Activated T-cell treated with anti-CD3 and anti-CD28 coated beads, Interleukin-2, amount 50 U/mL, for 72 hours (primary cell): ENCODE measurements at places on chromosomes 4 and X. TPM values are rescaled to one million over a fixed set of nuclear protein-coding genes. Genes with fewer than 3 reads are reported as not detected.

GRCh38 chrX:76183289-76184049, 10.6 kb downstream of the PBDC1 start:
- DNase-seq, result no peak

DNA sequence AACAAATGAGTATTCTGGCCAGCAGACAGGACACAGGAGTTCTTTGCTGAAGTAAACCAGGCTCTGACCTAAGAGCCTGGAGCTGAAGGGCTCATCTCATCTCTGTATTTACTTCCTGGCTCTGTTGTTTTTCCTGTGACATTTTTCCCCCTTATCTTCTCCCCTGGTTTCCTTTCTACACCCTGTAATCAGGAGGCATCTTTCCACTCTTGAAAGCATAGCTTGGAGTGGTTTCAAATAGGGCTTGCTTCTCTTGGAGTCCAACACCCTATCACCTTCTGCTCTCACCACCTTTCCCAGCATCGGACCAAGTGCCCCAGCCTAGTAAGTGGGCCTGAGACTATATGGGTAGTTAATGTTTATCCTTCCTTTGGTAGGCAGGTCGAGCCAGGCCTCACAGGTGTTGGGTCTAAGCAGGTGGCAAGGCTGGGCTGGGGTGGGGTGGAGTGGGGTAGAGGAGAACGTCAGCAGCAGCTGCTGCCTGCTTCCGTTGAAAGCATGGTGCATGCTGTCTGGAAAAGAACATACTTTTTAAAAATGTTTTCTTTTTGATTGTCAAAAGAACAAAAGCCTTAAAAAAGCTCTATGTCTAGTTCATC, 1.2 kb downstream of the DRP2 start:
- DNase-seq, result no peak

DNA sequence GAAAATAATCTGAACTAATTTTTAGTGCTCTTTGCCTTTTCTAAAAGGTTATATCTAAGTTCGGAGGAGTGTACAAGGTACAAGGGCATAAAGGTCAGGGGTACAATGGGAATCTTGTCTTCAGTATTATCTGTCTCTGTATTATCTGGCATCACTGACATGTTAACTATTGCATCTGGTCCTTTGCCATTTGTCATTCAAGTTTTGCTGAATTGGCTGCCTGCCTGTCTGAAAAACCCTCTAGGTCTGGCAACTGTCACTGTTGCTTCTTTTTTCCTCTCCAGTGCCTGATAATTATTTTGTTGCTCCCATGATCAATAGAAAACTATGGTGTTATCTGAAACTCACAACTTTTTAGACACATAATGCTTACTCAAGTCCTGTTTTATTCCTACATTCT, 112.5 kb upstream of the STK26 start:
- no peak for DNase-seq

DNA sequence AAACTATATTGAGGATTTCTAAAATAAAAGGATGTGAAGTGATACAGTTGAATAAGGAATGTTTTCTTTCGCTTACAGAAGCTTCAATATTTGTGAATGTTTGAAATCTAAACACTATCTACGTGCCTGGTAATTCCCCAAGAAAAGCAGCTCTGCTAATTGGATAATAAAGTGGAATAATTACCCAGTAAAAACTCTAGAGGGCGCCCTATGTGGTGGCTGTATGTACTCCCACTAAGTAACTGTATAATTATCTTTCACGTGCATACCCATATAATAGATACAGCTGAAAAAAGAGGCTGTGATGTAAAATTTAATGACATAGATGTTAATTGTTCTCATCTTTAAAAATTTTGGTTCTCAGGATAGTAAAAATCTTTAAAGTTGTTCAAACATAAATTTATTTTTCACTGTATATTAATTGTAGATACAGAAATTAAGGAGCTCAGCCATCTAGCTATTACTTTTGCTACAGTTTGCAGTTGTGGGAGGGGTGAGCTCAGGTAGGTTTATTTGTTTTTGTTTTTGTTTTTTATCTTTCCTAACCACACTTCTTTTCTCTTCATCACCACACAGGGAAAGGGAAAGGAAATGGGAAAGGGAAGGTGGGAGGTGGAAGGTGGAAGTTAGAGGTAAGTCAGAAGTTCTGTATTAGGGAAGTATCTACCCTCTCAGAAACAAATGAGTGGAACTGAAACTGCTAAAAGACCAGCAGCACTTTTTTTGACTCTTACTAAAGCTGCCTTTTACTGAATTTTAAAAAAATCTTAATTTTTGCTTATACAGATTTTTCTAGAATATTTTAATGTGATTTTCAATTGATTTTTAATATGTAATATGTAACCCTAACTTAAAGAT, 151.7 kb upstream of the RPS6KA6 start:
- DNase-seq, result no peak

DNA sequence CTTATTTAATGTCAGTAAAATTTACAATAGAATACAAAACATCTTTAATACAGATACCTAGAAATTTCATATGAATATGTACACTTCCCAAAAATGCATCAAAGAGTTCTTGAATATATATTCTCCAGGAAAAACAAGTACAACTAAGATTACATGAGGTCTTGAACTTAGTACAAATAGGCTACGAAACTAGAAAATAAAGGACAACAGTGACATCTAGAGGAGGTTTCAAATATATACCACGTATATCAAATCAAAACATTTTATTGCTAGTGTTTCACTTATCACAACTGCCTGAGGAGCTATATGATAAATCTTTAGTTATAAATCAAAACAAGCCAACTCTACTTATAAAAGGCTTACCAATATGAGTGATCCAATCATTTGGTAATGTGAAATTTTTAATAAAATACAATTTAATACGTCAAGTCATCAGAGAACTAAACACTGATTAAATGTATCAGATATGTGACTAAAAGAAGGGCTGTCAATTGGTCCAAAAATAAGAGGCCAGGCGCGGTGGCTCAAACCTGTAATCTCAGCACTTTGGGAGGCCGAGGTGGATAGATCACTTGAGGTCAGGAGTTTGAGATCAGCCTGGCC, 36.6 kb downstream of the ANAPC10 start:
- DNase-seq, result no peak

- no peak for DNase-seq
These were observed 148.1 kb downstream of the PPARGC1A start for GRCh38 chr4:23741681-23742191.

- no peak for DNase-seq
These were observed 251.5 kb downstream of the GPM6A start for GRCh38 chr4:175560604-175561003.

DNA sequence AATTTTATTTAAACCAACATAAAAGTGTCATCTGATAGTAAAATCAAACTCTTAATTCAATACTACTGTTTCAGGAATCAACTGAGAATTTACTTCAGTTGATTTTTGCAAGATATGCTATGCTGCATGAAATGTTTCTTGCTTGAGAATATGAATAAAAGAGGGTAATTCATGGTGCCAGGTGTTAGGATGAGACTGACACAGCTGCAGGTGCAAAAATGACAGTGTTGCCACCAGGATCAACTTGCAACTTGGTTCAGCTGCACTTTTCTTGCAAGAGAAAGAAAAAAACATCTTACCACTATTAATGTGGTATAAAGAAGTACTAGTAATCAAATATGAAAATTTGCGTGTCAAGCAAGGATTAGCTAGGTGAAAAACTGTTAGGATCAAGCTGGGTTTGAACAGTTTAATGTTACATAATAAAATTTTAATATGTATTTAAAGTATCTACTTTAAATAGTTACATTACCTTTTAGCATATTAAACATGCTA, 49.7 kb downstream of the CHIC2 start:
- DNase-seq, result no peak

- no peak for DNase-seq
These were observed 473.8 kb downstream of the SPRY1 start for GRCh38 chr4:123870216-123870876.

GRCh38 chr4:51870441-51871188, 27.7 kb downstream of the DCUN1D4 start:
- no peak for DNase-seq

DNA sequence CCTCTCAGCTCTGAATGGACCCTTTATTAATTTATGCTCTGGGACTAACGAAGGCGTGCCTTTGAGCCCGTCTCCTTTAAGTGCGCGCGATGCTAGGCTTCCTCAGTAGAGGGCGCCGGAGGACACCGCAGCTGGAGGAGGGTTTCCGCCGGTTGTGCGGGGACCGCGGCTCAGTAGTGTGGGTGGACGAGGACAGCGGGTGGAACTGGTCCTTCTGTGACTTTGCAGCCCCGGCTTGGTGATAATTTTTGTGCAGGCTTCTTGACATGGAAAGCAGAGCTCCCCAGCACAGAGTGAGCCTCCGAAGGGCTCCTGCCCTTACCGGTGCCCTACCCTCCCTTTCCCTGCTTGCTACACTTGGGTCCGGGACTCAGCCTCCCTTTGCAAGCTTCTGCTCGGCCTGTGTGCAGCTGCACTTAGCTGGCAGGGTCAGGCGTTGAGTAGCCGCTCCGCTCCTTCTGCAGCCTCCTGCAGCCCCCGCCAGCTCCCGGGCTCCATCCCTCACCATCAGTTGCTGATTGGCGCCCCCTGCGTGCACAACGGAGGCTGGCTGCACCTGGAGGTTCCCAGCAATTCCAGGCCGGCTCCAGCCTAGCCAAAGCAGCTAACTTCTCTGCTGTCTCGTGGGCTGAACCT, 26.8 kb upstream of the BOD1L1 start:
- DNase-seq, result peak; percentile 83

DNA sequence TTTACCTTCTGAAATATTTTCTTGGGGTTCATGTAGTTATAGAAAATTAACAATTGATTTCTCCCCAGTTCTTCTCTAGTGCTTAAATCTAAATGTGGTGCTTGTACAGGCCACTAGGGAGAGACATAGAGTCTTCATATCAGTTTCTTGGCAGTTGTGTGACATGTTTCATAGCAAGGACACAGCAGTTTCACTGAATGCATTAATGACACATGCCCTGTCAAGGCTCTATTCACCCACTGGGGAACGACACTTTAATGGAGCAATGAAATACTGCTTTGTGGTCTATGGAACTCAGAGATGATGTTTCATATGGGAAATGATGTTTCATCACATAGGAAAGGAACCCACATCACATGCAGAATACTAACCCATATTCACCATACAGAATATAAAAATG, 2.8 kb downstream of the VEGFC start:
- DNase-seq, result no peak

DNA sequence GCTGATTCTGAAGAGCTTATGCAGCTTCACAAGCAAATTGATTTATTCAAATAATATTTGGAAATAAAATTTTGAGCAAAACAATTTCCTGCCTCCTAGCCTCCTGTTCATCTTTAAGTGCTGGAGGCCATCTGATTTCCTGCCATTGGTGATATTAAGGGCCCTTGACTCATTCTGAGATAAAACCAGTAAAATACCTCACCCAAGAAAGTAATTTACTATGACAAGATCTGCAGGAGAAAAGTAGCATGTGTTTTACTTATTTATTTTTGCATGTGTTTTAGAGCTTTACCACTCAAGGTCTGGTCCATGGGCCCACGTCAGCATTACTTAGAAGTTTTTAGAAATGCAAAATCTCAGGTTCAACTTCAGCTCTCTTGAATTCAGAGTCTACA, 67.7 kb downstream of the DCLK2 start:
- no peak for DNase-seq

DNA sequence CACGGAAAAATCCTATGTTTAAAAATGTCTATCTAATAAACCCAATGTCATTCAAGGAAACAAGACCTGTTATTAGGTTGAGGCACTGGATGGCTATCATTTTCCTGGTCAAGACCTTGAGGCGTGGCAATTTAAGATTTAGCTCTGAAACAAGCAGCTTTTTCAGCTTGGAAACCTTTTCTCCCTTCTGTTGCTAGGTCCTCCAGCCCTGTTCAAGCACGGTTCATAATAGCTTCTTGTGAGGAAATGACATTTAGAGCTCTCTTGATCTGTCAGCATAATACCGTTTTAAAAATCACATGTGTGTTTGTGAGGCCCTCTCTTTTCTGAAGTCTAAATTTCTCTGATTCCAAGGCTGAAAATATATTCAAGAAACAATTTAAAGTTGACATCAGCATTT, 133.6 kb upstream of the GRPR start:
- DNase-seq, result no peak

DNA sequence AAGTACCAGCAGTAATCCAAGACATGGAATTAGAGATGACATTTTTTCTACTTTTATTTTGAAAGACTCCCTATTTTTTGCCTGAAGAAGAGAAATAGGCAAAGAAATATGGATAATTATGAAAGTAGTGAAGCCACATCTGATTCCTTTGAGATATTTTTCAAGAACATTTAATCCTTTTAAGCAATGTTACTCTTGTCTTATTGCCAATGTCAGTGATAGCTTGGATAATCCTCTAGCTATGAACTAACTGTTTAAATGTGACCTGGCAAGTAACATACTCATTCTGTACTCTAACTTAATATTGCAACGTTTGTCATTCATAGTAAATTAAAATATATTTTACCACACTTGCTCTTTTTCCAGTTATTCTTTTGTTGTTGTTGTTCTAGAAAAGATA, 181.3 kb downstream of the VEGFC start:
- no peak for DNase-seq

DNA sequence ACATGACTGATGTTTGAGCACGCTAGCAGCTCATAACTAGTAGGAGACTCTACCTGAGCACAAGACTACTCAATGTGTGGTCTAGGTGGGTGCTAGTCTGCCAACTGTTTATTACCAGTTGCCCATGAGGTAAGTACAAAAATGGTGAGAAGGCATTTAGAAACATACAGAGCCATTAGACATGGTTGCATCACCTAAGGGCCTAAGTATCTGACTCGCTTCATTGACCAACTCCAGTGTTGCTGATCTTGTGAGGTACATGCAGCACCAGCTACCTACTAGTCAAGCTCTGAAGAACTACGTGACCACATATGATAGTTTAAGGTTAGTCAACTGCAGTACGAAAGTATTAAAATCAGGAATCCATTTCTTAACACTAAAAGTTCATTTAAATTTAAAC, 39.9 kb downstream of the APBB2 start:
- no peak for DNase-seq

DNA sequence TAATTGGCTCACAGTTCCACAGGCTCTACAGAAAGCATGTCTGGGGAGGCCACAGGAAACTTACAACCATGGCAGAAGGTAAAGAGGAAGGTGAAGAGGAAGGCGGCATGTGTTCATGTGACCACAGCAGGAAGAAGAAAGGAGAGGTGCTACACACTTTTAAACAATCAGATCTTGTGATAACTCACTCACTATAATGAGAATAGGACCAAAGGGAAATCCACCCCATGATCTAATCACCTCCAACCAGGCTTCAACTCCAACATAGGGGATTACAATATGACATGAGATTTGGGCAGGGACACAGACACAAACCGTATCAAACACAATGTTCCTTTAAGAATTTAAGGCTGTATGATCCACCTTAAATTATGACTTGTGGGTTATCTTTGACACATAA, 10.5 kb upstream of the PGM2 start:
- no peak for DNase-seq

PRRG3 gene
- not detected for total RNA-seq

GUF1 gene
- 26.0 TPM for total RNA-seq

NPNT gene
- not detected for total RNA-seq

PDZD4 gene
- 5.0 TPM for total RNA-seq

SULT1E1 gene
- not detected for total RNA-seq

MSX1 gene
- not detected for total RNA-seq

MAGEA12 gene
- not detected for total RNA-seq
